ENCODE measurements at places on chromosomes 12 and 14.

DNA sequence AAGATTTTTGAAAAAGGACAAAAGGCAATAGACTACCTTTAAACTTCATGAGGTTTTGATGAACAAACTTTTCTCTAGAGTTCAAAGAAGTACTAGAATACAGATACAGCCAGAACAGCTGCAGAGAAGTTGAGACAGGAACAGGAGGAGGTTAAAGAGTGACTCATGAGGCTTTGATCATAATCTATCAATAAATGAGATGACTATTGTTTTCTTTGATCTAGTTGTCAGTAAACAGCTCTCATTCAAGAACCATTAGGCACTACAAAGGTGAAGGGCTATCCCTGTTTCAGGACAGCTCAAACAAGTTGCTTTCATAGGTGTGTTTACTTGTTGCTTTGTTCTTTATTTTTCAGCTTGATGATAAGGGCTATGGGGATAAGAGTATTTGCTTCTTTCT is 2.4 kb downstream of the WASHC3 start:
- no peak for DNase-seq

DNA sequence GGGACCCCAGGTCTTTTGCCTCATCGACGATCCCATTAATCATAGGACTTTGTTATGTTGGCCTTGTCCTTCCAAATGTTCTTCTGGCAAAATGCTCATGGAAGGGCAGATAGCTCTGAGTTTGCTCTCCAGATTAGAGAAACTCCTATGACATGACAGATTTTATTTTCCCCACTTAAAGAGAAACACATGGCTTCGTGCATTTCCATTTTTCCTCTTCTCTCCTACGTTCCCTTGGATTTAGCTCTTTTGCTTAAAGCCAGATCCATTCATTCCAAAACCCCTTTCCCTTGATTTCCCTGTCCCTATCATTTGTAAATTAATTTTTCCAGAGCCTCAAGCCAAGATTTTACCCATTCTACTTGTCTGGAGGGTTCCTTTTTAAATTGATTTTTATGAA is 2.9 kb downstream of the PRIMA1 start:
- DNase-seq = no peak

DNA sequence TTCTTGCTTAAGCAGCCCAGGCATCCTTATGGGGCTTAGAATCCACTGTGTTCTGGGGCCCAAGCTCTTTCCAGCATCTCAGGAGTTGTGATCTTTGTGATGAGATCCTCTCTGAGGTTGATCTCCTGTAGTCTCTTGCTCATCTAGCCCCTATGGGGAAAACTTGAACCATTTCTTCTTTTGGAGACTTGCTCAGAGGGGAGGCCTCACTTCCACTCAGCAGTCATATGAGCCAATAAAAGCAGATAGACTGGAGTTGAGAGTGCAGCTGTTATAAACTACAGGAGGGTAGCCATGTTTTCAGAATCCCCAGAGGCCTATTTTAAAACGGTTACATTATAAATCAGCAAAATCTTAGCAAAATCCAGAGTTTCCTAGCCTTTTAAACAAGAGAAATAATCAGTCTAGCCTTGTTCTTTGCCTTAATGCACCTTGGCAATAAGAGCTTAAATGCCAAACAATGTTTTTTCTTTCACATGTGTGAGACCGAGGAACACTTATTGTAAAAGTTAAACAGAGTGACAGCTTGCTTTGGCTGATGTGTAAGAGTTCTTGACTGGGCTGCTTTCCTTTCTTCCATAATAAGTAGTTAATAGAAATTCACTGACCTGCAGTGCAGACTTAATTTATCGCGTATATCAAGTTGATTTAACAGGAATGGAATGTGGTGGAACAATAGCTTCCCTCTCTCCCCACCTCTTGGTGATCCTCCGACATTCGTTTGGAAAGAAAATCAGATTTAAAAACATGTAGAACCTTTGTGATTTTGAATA is 168.3 kb downstream of the NEDD1 start:
- DNase-seq = no peak

- no peak for DNase-seq
Observed at GRCh38 chr12:29517264-29517663, 19.8 kb upstream of the OVCH1 start.

Measured in fibroblast of gingiva (primary cell).